Ecto neural progenitor cell (in vitro differentiated cells): ENCODE measurements at places on chromosomes 7 and 10.
A peak's percentile ranks its signal among the peaks of the same experiment; 100 is the strongest.

DNA sequence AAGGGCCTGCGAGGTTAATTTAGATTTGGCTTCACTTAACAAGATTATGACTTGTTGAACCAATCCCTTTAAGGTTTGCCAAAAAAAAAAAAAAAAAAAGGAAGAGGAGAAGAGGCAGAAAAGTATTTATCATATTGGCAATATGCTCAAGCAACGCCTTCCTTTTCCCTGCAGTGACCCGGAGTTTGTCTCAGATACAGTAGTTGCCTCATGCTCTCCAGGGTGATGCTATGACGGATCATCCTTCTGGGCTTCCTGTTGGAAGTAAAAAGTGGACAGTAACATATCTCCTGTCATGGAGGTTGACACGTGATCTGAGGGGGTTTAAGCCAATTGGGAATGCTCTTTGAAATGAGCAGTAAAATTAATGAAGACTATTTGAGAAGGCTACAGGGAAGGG, 117.3 kb downstream of the BMPER start:
- DNase-seq, result no peak

GRCh38 chr7:24024276-24025068, 259.5 kb upstream of the NPY start:
- DNase-seq, result no peak

DNA sequence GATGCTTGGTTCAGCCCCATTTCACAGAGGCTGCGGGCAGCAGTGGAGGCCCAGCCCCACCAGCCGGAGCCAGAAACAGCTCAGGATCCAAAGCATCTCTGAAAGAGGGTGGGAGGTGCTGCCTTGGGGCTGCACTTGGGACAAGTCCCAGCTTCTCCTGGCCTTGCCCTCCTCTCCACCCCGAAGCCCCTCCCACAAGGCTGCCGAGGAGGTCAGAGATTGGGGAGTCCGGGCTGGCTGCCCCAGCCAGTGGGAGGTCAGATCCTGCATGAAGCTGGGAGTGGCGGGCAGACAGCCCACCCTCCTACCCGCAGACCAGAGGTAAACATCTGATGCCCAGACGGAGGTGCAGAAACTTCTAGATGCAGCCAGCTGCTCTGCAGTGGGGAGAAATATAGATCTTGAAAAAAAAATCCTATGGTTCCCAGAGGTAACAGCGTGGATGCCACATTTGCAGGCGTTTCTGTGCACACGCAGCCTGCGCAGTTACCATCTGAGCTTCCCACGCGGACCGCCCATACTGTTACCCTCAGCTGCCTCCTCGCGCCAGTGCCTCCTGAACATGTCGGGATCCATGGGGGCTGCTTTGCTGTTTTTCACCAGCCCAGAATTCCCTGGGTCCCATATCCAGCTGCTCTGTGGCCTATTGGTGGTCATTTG, 36.9 kb upstream of the GNA12 start:
- DNase-seq, result no peak

DNA sequence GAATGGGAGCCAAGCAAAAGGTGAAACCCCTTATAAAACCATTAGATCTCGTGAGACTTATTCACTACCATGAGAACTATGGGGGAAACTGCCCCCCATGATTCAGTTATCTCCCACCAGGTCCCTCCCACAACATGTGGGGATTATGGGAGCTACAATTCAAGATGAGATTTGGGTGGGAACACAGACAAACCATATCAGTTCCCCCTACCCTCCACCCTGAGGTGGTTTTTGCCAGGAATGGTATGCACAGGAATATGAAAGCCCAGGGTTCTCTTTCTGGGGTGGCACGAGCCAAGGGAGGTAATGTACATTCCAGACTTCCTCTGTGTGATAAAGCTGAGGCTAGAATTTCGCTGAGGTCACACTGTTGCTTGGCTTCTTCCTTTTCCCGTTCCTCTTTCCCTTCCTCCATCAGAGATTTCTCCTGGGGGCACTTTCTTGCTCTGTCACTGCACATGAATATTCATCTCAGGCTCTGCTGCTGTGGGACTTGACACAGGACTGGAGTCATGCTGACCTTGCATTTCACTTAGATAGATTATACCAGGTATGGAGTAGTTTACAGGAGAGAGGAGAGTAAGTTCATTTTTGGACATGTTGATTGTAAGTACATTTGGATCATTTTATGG, 347.0 kb upstream of the MTPN start:
- DNase-seq, result no peak

DNA sequence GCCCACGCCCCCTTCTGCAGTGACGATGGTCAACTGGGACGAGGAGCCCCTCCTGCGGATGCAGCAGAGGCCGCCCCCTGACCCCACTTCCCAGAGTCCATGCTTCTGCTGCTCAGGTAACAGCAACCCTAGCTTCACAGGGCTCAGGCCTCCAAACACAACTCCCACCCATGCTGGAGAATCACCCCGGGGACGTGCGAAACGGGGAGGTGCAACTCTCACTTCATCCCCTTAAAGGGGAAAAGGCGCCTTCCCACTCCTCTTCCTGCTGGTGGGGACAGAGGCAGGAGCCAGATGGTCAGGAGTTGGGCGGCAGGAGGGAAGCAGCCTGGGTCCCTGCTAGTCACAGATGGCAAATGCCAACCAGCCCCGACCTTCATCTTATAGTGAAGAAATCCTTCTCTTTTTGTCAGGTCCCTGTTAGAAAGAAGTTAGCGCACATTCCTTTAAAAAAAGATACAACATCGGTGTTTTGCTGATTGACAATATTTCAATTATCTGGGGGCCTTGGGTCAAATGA, 155.4 kb downstream of the DIP2C start:
- no peak for DNase-seq

DNA sequence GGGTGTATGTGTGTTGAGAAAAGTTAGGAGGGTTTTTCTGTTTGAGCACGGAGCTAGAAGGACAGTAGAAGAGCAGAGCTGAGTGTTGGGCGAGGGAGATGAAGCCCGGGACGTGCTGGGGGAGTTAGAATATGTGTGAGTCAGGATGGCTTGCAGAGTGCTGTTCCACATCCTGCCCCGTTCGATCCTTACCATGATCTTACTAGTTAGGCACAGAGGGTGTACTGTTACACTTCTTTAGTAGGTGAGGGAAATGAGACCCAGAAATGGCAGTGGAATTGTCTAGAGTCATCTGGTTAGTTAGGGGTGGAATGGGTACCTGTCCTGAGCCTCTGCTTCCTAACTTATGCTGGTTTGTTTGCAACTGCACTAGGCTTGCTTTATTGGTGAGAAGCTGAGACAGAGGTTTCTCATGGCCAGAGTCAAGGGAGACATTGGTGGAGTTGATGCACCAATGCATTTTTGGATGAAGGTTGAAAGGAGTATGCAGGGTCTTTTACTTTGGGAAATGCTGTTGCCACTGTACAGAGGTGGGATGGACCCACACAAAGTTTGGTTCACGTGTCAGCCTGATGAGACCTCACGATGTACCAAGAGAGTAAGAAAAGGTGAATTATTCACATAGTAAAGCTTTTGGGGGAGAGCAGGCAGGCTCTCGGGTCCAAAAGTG, 42.4 kb downstream of the CCNY start:
- DNase-seq, result no peak

GRCh38 chr10:101237982-101238731, 8.9 kb upstream of the LBX1 start:
- no peak for DNase-seq

- DNase-seq, result no peak
Observed at GRCh38 chr10:64076322-64076940, 555.2 kb downstream of the REEP3 start.

DNA sequence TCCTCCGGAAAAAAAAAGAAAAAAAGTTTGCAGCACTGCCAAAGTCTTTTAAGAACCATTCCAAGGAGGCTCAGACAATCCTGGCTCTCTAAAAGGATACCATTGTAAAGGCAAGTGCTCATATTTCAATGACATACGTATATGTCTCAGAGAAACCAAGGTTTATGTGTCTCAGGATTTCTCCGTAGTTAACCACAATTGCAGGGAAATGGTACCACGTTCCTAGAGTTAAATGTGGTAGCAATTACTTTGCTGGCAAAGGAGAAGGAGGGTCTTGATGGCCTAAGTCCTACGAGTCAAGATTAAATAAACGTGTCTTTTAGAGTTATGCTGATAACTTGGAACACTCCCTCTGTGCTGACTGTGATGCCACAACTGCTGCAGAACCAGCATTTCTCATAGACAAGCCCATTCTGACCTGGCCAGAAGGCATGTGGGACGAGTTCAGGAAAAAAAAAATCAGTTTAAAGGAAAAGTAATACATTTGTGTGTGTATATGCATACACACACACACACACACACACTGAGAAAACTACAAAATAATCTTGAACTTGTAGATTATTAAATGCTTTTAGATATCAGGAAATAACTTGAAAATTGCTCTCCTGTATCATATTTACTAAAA, 245.9 kb downstream of the FGFR2 start:
- no peak for DNase-seq

DNA sequence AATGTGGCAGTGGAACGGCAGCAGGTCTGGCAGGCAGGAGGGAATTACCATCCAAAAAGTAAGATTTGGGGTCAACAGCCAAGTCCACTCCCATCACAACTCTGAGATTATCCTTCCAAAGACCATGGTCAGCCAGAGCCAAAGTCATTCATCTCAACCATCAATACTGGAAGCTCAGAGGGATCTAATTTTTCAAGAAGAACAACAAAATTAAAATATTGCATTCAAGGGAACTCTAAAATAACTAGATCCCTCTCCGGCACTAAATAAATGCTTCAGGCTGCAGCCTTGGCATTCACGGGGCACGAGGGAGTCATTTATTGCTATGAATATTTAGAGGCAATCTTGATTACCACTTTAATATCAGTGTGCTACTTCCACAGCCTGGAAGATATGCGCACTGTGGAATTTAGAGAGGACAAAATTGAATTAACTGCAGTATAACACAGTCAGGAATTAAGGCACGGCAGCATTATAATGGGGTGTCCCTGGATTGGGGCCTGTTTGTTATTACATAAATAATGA, 102.0 kb downstream of the ADAM12 start:
- no peak for DNase-seq

DNA sequence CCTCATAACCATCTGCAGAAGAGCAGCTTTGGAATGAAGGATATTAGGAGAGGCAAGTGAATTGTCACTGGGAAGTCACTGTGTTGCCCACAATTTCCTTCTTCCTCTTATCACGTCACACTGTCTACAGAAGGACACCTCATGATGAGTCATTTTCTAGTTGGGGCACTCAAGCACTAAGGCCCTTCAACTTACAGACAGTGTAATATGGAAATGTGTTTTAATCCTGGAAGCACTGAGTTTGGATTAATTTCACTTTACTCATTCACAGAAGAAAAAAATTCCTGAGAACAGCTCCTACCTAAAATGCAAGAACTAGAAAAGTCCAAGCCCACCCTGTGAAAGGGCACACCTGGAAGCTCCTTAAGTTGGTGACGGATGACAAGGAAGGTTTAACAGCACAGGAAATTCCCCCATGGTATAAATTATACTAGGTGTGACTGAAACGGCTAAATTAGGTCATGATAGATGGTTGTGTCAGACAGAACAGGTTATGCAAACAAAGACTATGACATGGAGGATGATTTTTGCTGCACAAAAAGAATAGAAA, 56.6 kb downstream of the PARD3 start:
- no peak for DNase-seq

DNA sequence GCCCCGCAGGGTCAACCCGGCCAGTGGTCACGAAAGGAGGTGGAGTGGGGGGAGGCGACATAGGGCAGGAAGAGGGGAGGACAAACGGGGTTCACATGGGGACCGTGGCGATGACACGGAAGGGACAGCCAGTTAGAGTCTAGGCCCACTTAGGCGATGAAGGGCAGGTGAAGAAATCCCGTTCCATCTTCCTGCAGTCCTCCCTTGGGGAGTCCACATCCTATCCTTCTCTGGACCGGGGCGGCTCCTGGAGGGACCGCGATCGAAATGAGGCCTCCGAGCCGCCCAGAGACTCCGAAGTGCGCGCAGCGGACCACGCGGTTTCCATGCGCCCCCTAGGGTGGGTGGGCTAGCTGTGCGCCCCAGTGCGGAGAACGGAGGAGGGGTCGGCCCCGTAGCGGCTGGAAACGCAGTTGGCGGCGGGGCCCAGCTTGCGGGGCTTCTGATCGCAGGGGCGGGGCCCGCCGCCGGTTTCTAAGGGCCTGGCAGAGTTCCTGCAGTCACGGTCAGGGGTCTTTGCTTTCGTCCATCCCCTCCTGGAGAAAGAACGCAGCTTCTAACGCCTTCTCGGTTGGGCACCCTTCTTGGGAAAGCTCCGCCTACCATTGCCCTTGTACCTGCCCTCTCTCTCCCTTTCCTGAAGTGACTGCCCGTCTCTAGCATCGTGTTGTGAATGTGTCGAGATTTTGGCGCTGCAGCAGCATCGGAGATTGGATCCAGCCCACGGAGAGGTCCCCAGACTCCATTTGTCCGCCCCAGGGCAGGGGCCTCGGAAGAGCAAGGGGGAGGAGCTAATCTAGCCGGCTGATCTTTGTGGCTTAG, 17.9 kb upstream of the TMEM225B start:
- DNase-seq, result peak; percentile 87

GRCh38 chr10:89250865-89251408, 638 bp downstream of the LIPA start:
- DNase-seq, result no peak

DNA sequence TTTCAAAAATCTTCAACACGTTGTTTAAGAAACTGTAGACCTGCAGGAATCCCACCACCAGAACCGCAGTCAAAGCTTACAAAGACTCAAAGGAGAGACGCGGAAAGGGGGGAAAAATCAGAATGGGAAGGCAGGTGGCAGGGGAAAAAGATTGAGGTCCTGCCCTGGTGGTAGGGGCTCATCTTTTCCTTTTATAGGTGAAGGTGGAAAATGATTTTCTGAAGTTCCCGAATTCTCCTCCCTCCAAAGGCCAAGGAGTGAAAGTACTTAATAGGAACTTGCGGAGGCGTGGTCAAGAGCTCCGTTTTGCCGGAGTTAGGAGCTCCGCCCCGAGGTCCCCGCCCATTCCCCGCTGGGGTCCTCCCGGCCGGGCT, 724 bp downstream of the BBIP1 start:
- no peak for DNase-seq

GRCh38 chr7:99380032-99380822, 5.7 kb downstream of the ARPC1B start:
- no peak for DNase-seq

DNA sequence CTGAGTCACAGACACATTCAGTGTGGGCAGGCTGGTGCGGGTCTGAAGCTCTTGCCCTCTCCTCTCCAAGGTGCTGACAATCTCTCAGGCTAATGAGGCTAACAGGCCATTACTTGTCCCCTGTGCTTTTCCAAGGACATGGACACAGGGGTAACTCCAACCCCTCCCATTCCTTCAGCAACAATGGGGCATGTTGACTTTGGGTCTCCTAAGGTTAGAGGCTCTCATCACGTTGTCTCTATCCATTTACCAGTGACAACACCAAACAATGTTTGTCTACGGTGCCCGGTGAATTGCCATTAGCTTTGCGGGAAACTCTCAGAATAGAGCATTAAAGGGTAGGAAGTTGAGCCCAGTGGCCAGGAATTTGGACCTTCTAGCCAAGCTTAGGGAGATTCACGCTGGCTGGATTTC, 101.6 kb upstream of the TNS3 start:
- DNase-seq, result no peak

GRCh38 chr10:132232023-132232951, 45.5 kb downstream of the DPYSL4 start:
- no peak for DNase-seq

GRCh38 chr10:93941606-93942005, 47.8 kb downstream of the SLC35G1 start:
- DNase-seq, result no peak

GRCh38 chr7:110375068-110375467, 715.9 kb upstream of the LRRN3 start:
- DNase-seq, result no peak
